Left colon (tissue), 2 donors: ENCODE measurements at places on chromosomes 13 and 19. TPM values are rescaled to one million over a fixed set of nuclear protein-coding genes. Genes with fewer than 3 reads are reported as not detected.

GRCh38 chr19:35775298-35776101 lies at the start of gene ARHGAP33:
TSS of gene ARHGAP33 (plus strand) at chr19:35775564. CDS start at chr19:35775659, 95 bp downstream.
- DNase-seq = peak; percentile 98

DNA sequence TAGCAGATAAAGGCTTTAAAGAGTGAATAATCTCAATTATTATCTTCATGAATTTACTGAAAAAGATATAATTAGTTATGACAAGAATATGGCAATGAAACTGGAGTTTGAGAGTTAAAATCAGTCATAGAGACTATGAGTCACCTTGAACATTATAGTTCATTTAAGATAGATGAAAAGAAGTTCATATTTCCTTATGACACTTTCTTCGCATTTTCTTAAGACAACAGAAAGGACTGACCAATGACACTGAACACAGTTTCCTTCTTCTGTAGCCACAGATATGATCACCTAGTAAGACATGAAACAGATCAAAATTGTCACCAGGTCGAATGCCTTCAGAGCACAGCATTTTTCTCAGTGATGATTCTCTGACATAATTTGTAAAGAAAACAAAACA lies 202.1 kb downstream of the KLF12 start:
- DNase-seq = no peak

The POU2F2 gene
- total RNA-seq = 1.5 TPM

DNA sequence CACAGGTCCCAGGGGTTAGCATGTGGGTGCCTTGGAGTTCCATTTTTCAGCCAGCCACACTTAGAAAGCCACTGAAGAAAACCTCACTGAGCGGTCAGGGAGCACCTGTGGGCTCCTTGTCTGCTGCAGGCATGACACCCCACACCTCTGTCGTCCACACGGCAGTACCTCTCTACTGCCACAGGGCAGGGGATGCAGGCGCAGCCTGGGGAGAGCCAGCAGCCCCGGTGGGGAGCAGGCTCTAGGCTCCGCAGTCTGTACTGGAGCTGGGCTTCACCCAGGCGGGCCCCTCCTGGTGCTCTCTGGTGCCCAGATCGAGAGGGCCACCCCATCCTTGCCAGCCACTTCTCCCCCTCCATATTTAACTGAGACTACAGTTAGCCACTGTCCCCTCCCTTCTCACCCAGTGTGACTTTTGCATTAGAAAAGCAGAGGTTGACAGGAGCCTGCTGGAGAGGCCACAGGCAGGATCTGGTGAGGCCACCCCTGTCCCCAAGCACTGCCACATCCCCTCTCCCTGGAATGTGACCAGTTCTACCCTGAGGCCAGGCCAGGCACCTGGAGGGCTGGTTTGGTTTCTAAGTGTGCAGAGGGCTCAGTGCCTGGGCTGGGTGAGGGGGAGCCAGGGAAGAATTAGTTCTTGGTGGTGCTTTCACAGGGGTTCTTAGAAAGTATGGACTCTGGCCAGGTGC lies 104.4 kb downstream of the KDM4B start:
- DNase-seq = no peak
